ENCODE measurements at places on chromosomes 4 and X.

GRCh38 chrX:98637451-98637850 lies 1753.7 kb downstream of the RPA4 start:
- H3K27ac ChIP-seq: no peak overlapping the region
- no peak overlapping the region for H3K4me3 ChIP-seq
- no peaks in the 10 kb centered on the region for H3K36me3 ChIP-seq
- H3K4me1 ChIP-seq: no peaks in the 10 kb centered on the region

DNA sequence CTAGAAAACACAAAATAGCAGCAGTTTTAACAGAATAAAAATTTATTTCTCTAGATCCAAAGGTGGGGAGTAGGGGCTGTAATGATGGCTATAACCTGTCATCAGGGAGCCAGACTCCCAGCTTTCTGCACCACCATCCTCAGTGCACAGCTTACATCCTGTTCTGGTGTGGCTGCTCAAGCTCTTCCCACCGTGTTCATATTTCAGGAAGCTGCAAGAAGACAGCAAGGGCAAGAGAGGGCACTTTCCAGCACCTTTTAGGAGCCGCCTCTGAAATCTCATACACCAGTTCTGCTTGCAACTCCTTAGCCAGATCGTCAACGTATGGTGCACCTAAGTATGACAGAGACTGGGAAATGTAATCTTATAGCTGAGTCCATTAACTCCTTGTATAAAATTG lies 253.7 kb downstream of the CENPC start:
- no peaks in the 10 kb centered on the region for H3K27me3 ChIP-seq
- no peak for DNase-seq
- no peaks in the 10 kb centered on the region for H3K4me1 ChIP-seq
- no peak overlapping the region for H3K4me3 ChIP-seq
- no peak overlapping the region for H3K27ac ChIP-seq
- no peaks in the 10 kb centered on the region for H3K36me3 ChIP-seq

GRCh38 chr4:6513678-6514077 lies 41.3 kb upstream of the PPP2R2C start:
- H3K27ac ChIP-seq: no peak overlapping the region
- no peaks in the 10 kb centered on the region for H3K4me1 ChIP-seq
- H3K27me3 ChIP-seq: no peaks in the 10 kb centered on the region

DNA sequence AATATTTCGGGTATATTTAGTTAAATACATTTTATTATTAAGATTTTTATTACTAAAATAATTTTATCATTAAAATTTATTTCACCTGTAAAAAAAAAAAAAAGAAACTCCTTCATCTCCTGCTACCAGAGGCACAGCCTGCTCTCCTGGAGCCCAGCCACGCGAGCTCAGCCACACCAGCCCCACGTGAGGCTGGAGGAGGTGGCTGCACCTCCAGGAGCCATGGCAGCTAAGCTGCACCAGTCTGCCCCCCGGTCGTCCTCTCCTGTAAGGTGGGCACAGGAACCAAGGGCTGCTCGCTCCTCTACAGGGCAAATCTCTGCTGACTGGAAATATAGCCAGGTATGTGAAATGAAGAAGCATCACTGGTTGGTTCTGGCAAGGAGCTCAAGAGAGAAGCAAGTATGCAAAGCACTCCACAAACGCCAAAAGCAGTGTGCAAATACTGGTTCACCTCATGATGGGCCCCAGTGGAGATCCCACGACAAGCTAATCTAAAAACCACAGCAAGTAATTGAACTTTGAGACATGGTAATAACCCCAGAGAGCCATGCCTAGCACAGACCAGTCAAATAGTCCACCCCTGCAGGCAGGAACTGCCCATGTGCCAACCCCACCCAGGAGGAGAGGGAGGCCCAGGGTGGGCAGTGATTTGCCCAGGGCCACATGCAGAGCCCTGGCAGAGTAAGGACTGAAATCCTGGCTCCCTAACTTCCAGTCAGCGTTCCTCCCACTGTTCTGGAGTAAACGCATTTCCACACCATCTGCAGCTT lies 90.1 kb downstream of the WFS1 start:
- DNase-seq: no peak
- no peaks in the 10 kb centered on the region for H3K27me3 ChIP-seq
- H3K36me3 ChIP-seq: no peaks in the 10 kb centered on the region
- no peak overlapping the region for H3K27ac ChIP-seq

DNA sequence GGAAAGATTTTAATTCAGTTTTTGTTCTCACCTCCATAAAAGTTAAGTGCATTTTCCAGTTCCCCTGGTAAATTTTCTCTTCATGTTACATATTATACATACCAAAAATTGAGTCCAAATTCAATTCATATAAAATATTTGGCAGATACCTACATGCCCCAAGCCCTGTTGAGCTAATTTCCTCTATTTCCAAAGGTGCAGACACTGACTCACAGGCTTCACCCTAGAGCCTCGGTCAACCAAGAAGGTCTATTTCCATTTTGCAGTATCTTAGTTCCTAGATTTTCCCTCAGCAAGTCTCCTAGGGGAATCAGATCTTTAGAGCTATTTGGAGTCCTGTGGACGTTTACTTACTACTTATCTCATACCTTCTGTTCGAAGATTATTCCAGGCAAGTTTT lies 174.4 kb downstream of the TSPAN5 start:
- no peaks in the 10 kb centered on the region for H3K27me3 ChIP-seq
- peaks cover 2% of the 10 kb centered on the region for H3K4me1 ChIP-seq
- H3K36me3 ChIP-seq: no peaks in the 10 kb centered on the region
- H3K4me3 ChIP-seq: no peak overlapping the region
- no peak overlapping the region for H3K27ac ChIP-seq

- H3K4me1 ChIP-seq: no peaks in the 10 kb centered on the region
- no peaks in the 10 kb centered on the region for H3K27me3 ChIP-seq
- H3K4me3 ChIP-seq: no peak overlapping the region
Measured at GRCh38 chrX:10972706-10973105, 138.4 kb upstream of the HCCS start.

GRCh38 chr4:148557793-148558192 lies 115.6 kb upstream of the NR3C2 start:
- no peaks in the 10 kb centered on the region for H3K27me3 ChIP-seq
- H3K4me3 ChIP-seq: no peak overlapping the region
- H3K4me1 ChIP-seq: no peaks in the 10 kb centered on the region
- DNase-seq: no peak
- H3K36me3 ChIP-seq: no peaks in the 10 kb centered on the region
- no peak overlapping the region for H3K27ac ChIP-seq

- no peaks in the 10 kb centered on the region for H3K4me1 ChIP-seq
- DNase-seq: no peak
- H3K27me3 ChIP-seq: no peaks in the 10 kb centered on the region
Measured at GRCh38 chrX:79719568-79720231, 294.9 kb upstream of the TBX22 start.

GRCh38 chr4:35965300-35965699 lies 279.0 kb downstream of the ARAP2 start:
- H3K36me3 ChIP-seq: no peaks in the 10 kb centered on the region
- H3K27ac ChIP-seq: no peak overlapping the region
- DNase-seq: no peak
- H3K4me3 ChIP-seq: no peak overlapping the region

DNA sequence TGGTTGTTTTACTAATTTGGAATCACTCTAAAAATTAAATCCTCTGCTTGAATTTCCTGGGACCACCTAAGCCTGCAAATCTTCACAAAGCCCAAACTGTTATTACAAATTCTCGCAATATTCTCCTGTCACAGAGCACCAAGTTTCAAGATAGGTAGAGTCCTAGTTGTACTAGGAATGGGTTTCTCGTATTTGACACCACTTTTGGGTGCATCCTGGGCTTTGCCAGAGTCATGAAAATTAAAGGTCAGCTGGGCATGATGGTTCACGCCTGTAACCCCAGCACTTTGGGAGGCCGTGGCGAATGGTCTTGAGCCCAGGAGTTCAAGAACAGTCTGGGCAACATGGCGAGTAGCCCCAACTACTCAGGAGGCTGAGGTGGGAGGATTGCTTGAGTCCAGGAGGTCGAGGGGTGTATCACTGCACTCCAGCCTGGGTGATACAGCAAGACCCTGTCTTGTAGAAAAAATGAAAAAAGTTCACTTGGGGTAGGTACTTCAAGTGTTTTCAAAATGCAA lies 30.6 kb upstream of the MANBA start:
- no peak overlapping the region for H3K4me3 ChIP-seq
- H3K36me3 ChIP-seq: peaks cover 8% of the 10 kb centered on the region
- H3K27ac ChIP-seq: no peak overlapping the region
- no peak for DNase-seq

DNA sequence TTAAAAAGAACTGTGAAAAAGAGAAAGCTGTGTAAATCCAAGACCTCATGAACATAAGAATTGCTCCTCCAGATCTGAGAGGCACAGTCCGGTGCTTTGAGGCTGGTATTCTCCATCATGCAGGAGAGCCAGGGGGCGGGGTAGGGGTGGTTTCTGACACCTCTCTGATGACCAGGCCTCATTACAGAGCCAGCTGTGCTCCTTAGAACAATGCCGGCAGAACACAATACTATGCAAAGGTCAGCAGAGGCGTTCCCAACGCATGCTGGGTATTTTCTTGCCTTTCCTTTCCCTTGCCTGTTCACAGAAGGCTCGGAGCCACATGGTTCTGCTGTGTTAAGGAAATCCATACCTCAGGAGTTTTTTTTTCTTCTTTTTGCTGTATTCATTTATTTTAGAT lies 91.2 kb upstream of the SOD3 start:
- no peaks in the 10 kb centered on the region for H3K36me3 ChIP-seq
- peaks cover 6% of the 10 kb centered on the region for H3K4me1 ChIP-seq
- no peaks in the 10 kb centered on the region for H3K27me3 ChIP-seq
- no peak for DNase-seq
- H3K27ac ChIP-seq: no peak overlapping the region
- no peak overlapping the region for H3K4me3 ChIP-seq

DNA sequence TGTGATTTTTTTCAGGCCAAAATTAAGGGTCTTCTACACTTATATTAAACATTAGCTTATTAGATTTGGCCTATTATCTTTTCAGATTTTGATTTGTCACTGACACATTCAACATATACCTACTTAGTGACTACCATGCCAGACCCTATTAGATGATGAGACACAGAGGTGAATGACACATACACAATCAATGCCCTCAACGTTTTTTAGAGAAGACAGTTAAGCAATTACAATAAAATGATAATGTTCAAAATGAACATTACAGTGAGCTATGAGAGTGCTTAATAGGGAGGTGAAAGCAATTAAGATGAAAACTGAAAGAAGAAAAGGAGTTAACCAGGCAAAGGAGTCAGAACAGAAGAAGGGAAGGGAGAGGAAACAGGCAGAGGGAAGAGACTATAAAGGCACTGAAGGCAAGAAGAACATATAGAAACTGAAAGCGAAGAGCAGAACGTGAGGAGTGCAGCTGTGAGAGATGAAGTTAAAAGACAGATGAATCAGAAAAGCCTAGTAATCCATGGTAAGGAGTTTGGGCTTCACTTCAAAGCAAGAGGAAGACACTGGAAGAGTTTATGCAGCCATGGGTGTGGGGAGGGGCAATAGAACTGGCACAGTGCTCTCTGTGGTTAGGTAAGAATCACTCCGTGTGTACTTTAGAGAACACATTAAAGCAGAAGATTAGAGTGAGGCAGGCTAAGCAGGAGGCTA lies 119.0 kb downstream of the REELD1 start:
- no peaks in the 10 kb centered on the region for H3K36me3 ChIP-seq
- H3K4me1 ChIP-seq: no peaks in the 10 kb centered on the region
- DNase-seq: no peak
- H3K27me3 ChIP-seq: no peaks in the 10 kb centered on the region
- H3K27ac ChIP-seq: no peak overlapping the region

- no peak overlapping the region for H3K4me3 ChIP-seq
- no peaks in the 10 kb centered on the region for H3K4me1 ChIP-seq
- H3K27ac ChIP-seq: no peak overlapping the region
- no peaks in the 10 kb centered on the region for H3K27me3 ChIP-seq
Measured at GRCh38 chr4:118340109-118340508, 12.7 kb downstream of the PRSS12 start.

DNA sequence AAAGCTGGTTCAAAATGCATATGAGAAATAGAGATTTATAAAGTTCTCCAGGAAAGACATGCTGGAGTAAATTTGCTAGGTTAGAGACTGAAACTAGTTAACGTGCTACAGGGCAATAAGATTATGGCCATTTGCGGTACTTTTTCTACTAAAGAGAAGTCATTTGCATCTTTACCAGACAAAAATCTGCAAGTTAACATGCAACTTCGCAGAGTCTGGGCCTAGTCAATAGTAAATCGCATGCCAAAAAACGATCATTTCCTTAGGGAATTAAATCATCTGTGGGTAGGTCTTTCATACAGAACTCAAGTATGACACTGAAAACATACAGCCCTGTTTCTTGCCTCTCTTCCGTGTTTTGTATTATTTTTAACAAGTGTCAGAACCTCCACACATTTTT lies 32.8 kb upstream of the REST start:
- H3K36me3 ChIP-seq: no peaks in the 10 kb centered on the region

- H3K27ac ChIP-seq: no peak overlapping the region
- DNase-seq: no peak
- H3K4me1 ChIP-seq: no peaks in the 10 kb centered on the region
Measured at GRCh38 chr4:1801286-1801958, 8.3 kb downstream of the FGFR3 start.

- no peaks in the 10 kb centered on the region for H3K36me3 ChIP-seq
- no peaks in the 10 kb centered on the region for H3K4me1 ChIP-seq
- H3K4me3 ChIP-seq: no peak overlapping the region
- H3K27ac ChIP-seq: no peak overlapping the region
- peak; percentile 73 for DNase-seq
- no peaks in the 10 kb centered on the region for H3K27me3 ChIP-seq
Measured at GRCh38 chr4:83231620-83232076, 53.0 kb downstream of the COQ2 start.

DNA sequence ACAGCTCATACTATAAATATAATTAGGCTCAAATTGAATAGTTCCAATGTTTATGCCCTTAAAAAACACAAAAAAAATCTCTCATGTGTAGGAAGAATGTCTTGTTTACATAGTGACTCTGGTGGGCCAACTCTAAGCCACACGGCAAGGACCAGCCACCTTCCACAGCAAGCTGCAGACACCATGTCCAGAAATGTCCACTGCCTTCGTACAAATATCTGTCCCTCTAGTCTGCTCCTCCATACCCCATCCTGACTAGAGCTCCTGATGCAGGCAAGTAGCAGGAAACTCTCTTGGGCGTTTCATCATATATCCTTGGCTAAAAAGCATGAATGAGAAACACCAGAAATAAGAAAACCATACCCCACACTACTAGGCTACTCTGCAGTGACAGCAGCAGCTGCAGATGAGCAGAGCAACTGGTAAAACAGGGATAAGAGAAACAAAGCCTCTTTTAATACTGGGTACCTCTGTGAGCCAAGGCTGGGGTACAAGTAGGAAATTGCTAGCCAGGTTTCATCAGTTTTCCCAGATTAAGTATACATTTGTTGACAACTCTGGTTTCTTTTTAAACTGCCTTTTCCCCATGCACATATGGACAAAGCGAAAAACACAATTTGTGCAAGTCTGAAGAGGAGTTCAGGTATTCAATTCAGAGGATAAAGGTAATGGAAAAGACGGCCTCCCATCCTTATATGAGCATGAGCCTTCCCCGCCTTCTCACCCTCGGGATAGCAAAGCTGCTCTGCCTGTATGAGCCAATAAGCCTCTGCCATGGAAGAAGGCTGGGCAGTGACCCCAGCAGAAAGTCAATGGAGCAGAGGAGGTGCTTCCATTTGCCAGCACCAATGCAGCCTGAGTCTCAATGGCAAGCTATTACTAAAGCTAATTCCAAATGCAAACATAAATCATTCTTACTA lies 245.4 kb downstream of the DCLK2 start:
- H3K4me3 ChIP-seq: no peak overlapping the region
- no peaks in the 10 kb centered on the region for H3K36me3 ChIP-seq
- no peaks in the 10 kb centered on the region for H3K4me1 ChIP-seq
- no peak for DNase-seq
- H3K27ac ChIP-seq: no peak overlapping the region
- no peaks in the 10 kb centered on the region for H3K27me3 ChIP-seq

All from trophoblast cell (in vitro differentiated cells and primary cell).